ENCODE measurements at places on chromosomes 3 and 15. TPM values are rescaled to one million over a fixed set of nuclear protein-coding genes. Genes with fewer than 3 reads are reported as not detected.

DNA sequence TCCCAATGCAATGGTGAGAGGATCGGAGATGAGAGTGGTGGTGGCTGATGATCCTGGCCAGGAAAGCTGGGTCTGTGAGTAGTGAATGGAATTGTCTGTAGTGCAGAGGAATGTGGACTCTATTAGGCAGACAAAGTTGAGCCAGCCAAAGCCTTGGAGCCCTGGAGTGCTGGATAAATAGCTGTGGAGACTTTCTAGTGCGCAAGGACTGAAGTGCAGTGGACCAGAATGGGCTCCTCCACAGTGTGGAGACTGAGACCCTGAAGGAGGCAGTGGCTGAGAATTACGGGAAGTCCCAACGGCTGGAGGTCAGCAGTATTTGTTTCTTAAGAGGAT, 874 bp downstream of the ZNF662 start:
- peak overlapping the region; percentile 70 for H3K4me3 ChIP-seq
- peaks cover 20% of the 10 kb centered on the region for H3K36me3 ChIP-seq
- no peak for DNase-seq

DNA sequence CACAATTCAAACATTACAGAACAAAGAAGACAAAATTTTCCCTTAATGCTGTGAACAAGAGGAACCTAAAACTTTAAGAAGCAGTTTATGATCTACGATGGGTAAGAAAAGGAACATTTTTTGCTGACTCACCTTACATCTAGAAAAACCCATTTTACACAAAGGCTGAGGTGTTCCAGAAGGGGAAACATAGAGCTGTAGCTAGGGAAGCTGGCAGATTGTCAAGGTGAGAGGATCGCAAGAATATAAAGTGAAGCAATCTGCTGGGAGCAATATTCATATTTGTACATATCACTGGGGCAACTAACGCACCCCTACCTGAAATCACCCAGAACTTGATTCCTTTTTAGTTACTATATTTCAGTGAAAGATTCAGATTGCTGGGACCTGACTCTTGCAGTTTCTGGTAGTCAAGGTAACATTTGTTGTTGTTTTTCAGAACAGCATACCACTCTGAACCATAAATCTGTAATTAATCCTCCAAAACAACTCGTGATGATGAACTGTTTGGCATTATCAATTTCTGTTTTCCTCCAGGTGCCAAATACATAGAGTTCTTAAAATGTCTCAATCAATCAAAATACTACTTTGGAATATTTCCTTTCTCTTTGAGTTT, 184.1 kb upstream of the LRRC3B start:
- no peak for DNase-seq
- H3K27ac ChIP-seq = no peak overlapping the region
- no peaks in the 10 kb centered on the region for H3K4me1 ChIP-seq
- no peaks in the 10 kb centered on the region for H3K27me3 ChIP-seq

DNA sequence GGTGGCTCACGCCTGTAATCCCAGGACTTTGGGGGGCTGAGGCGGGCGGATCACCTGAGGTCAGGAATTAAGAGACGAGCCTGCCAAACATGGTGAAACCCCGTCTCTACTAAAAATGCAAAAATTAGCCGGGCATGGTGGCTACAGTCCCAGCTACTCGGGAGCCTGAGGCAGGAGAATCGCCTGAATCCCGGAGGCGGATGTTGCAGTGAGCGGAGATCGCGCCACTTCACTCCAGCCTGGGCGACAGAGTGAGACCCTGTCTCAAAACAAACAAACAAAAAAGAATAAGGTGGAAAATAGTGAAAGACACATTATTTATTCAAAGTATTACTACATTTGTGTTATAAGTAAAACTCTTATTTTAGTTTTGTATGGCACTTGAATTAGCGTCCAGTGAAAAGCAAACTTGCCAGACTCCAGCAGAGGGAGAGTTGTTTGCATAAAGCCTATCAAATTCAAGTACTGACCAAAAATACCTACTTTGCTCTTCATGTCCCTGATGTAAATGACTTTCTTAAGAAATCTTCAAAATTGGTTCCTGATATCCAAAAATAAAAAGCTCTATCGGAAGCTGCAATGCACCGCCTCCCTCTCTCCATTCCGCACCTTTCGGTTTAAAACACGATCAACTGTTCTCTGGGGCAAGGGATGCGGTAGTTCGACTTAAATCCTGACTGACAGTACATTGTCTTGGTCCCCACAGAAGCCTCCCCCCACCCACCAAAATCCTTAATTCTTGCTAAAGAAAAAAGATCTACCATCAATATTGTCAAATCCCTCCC, 1.2 kb downstream of the TRPM7 start:
- peak overlapping the region; percentile 92 for H3K27ac ChIP-seq
- no peaks in the 10 kb centered on the region for H3K4me1 ChIP-seq
- H3K4me3 ChIP-seq = peak overlapping the region; percentile 72

- no peaks in the 10 kb centered on the region for H3K36me3 ChIP-seq
- H3K4me3 ChIP-seq = no peak overlapping the region
- DNase-seq = no peak
- H3K27me3 ChIP-seq = no peaks in the 10 kb centered on the region
- no peak overlapping the region for H3K27ac ChIP-seq
These were observed 53.5 kb downstream of the IQCH start for GRCh38 chr15:67307889-67308597.

GRCh38 chr3:83581546-83581945, 1377.2 kb upstream of the CADM2 start:
- H3K4me1 ChIP-seq = no peaks in the 10 kb centered on the region
- no peak overlapping the region for H3K4me3 ChIP-seq
- H3K27ac ChIP-seq = no peak overlapping the region
- H3K27me3 ChIP-seq = no peaks in the 10 kb centered on the region

- no peak overlapping the region for H3K4me3 ChIP-seq
- no peaks in the 10 kb centered on the region for H3K27me3 ChIP-seq
- H3K36me3 ChIP-seq = no peaks in the 10 kb centered on the region
- DNase-seq = no peak
- no peak overlapping the region for H3K27ac ChIP-seq
These were observed 298.6 kb upstream of the LYSMD4 start for GRCh38 chr15:100031665-100032357.

DNA sequence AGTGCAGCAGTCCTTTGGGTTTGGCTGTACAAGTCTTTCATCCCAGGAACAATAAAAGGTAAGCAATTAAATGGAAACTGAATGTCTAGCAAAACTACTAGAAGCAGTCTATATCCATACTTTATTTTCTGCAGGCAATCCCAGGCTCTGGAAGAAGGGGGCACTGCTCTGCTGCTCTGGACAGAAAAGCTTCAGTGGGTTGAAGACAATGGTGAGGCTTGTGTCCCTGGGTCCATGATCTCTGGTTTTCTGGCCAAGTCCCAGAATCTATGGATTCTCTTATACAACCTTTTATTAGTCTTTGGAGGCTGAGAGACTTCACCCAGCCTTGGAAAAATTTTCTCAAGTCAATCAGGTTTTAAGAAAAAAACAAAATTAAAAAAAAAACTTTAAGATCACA, 35.6 kb downstream of the SCAP start:
- H3K4me1 ChIP-seq = peaks cover 17% of the 10 kb centered on the region
- no peak overlapping the region for H3K4me3 ChIP-seq
- no peak overlapping the region for H3K27ac ChIP-seq
- no peak for DNase-seq

DNA sequence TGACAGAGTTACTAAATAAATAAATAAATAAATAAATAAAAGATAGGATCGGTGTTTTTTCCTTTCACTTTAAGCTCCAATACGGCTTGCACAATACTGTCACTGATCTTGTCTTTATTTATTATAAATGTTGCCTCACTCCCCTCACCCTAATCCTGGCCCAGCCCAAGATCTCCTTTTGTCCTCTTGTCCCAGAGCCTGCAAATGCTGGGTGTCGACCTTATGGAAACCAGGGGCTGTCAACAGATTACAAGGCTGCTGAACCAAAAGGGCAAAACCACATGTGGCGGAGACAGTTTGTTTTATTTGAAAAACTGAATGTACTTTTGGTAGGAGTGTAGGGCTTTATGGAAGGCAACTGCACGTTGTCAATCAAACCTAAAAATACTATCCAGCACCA, 75.9 kb downstream of the RFTN1 start:
- H3K36me3 ChIP-seq = peaks cover 10% of the 10 kb centered on the region
- H3K4me1 ChIP-seq = peaks cover 33% of the 10 kb centered on the region
- peak; percentile 38 for DNase-seq
- no peak overlapping the region for H3K4me3 ChIP-seq

TP63 gene
- 0.66 TPM for total RNA-seq

GOLGA8G gene
- total RNA-seq = not detected

BFSP2 gene
- total RNA-seq = not detected

GOLGA6D gene
- not detected for total RNA-seq

NCBP2 gene
- 43.8 TPM for total RNA-seq

NOP10 gene
- 118 TPM for total RNA-seq

IP6K2 gene
- 21.5 TPM for total RNA-seq

CAPN3 gene
- total RNA-seq = 1.3 TPM

LEKR1 gene
- total RNA-seq = not detected

PPP1R2 gene
- 50.5 TPM for total RNA-seq

MRAS gene
- total RNA-seq = 228 TPM

Measured in heart left ventricle (tissue), 16 donors.